Liver (tissue), 10 donors: ENCODE measurements at places on chromosomes 7 and 10. TPM values are rescaled to one million over a fixed set of nuclear protein-coding genes. Genes with fewer than 3 reads are reported as not detected.

DNA sequence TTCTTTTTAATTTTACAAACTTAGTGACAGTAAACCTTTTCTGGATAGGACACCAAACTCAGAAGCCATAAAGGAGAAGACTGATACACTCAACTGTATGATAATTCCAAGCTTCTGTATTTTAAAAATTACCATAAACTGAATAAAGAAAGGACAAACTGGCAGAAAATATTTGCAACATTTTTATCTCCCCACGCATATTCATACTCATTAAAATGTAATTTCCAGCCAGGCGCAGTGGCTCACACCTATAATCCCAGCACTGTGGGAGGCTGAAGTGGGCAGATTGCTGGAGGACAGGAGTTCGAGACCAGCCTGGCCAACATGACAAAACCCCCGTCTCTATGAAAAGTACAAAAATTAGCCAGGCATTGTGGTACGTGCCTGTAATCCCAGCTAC, 67.7 kb downstream of the HIBADH start:
- no peaks in the 10 kb centered on the region for H3K4me1 ChIP-seq
- no peak overlapping the region for H3K27ac ChIP-seq
- H3K4me3 ChIP-seq = no peak overlapping the region

DNA sequence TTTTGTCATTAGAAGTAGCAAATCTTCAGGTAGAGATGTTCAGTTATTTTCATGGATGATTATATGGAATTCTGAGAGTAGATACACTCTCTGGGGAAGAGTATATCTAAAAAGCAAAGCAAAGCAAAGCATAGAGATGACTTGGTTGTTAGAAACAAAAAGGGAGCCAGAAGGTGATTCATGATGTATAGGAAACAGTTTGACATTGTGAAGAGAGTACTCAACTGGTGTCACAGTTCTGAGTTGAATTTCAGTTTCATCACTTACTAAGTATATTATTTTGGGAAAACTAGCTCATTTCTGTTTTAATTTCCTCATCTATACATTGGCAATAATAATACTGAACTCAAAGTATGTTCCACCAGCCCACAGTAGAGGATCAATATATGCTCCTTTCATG, 86.8 kb downstream of the SEMA3C start:
- no peak for DNase-seq
- H3K27ac ChIP-seq = no peak overlapping the region
- no peaks in the 10 kb centered on the region for H3K4me1 ChIP-seq
- H3K4me3 ChIP-seq = no peak overlapping the region
- H3K36me3 ChIP-seq = no peaks in the 10 kb centered on the region

DNA sequence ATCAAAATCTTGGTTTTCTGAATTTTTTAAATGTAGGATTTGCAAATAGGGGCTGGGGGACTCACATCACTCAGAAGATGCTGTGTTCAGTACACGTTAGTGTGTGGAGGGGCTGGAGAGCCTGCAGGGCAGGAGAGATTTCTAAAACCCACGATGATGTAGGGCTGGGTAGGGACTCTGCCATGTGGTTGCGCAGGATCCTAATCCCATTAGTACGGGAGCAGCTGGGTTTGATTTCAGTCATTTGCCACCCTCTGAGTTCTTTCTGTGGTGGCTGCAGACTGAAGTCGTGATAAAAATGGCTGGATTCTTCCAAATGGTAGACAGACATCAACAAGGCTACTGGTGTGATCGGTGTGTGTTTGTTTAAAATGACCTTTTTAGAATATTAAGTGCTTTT, 14.2 kb upstream of the GET4 start:
- no peak for DNase-seq
- no peaks in the 10 kb centered on the region for H3K27me3 ChIP-seq
- H3K4me3 ChIP-seq = no peak overlapping the region
- peaks cover 44% of the 10 kb centered on the region for H3K36me3 ChIP-seq
- H3K4me1 ChIP-seq = peaks cover 23% of the 10 kb centered on the region

DNA sequence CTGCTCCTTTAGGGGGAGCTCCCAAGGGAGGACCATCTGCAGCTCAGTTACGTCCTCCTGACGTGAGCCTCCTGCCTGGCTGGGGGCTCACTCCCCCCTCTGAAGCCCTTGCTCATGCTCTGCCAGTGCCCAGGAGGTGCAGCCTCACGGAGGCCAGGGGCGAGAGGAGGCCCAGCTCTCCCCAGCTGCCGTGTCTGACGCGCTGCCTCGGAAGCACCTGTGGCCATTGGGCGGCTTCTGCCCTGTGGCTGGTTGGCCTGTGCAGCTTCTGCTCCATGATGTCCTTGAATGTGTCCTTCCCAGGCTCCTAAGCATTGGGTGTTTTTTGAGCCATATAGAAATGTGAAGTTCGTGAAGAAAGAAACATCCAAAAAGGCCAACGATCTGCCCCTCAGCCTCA, 91.3 kb downstream of the DYNC2I1 start:
- H3K36me3 ChIP-seq = peaks cover 22% of the 10 kb centered on the region
- no peak overlapping the region for H3K4me3 ChIP-seq
- H3K4me1 ChIP-seq = no peaks in the 10 kb centered on the region
- DNase-seq = no peak
- H3K27ac ChIP-seq = no peak overlapping the region

DNA sequence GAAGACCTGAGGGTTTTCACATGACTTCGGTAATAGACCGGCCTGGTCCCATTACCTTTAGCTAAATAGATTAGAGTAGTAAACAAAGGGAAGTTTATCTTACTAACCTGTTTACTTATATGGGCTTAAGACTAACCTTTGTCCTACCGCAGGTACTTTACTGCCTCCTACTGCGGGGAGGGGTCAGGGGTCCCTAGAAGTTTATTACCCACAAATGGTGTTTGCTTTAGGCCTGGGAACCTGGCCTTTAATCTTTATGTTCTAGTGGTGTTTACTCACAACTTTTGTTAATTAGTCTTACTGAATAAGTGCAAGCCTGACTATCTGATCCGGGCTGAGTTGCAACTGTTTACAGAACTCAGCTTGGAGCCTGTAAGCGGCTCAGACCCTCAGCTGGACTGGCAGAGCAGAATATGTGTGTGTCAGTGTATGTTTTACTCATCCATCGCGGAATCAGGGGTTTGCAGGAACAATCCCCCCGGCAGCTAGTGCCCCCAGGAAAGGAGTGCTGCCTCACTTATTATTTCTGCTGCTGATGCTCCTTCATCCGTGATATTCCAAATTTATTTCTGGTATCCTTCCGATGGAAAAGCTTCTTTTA, 578.9 kb upstream of the SEMA3D start:
- H3K27me3 ChIP-seq = no peaks in the 10 kb centered on the region
- H3K36me3 ChIP-seq = no peaks in the 10 kb centered on the region
- no peak for DNase-seq
- H3K4me1 ChIP-seq = no peaks in the 10 kb centered on the region
- no peak overlapping the region for H3K4me3 ChIP-seq
- H3K27ac ChIP-seq = no peak overlapping the region

DNA sequence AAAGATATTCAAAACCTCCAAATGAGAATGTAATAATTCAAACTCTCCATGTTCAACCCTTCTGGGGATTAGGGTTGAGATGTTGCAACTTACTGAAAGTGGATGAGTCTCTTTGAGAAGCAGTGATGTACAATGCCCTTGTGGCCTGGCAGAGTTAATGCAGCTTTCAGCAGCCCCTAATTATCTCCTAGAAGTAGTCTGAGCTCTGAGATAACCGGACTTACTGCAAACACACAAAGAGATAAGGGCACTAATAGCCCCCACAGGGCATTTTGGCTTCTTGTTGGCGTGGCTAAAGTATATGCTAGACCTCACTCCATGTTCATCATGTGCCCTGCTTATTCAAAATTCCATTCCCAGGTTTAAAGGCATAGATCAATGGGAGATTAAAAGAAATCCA, 404.7 kb downstream of the NEBL start:
- H3K4me3 ChIP-seq = no peak overlapping the region
- no peak overlapping the region for H3K27ac ChIP-seq
- H3K36me3 ChIP-seq = no peaks in the 10 kb centered on the region

The CHN2 gene
- polyA plus RNA-seq = 25.4 TPM

The CCDC146 gene
- polyA plus RNA-seq = 3.9 TPM

DNA sequence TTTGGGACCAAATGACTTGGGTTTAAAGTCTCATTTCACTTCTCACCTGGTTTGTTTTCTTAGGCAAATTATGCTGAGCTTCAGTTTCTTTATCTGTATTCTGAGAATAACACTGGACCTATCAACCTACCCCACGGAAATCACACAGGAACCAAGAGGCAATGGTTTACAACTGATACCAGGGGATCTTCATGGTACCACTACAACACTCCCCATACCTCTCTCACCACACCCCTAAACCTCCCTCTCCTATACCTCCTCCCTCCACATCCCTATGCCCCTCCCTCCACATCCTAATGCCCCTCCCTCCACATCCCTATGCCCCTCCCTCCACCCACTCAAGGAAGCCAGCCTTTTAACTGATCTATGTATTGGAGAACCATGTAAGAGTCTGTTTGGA, 9.9 kb downstream of the FAM204A start:
- H3K4me1 ChIP-seq = no peaks in the 10 kb centered on the region
- no peaks in the 10 kb centered on the region for H3K27me3 ChIP-seq
- H3K36me3 ChIP-seq = peaks cover 29% of the 10 kb centered on the region
- H3K4me3 ChIP-seq = no peak overlapping the region
- DNase-seq = no peak

DNA sequence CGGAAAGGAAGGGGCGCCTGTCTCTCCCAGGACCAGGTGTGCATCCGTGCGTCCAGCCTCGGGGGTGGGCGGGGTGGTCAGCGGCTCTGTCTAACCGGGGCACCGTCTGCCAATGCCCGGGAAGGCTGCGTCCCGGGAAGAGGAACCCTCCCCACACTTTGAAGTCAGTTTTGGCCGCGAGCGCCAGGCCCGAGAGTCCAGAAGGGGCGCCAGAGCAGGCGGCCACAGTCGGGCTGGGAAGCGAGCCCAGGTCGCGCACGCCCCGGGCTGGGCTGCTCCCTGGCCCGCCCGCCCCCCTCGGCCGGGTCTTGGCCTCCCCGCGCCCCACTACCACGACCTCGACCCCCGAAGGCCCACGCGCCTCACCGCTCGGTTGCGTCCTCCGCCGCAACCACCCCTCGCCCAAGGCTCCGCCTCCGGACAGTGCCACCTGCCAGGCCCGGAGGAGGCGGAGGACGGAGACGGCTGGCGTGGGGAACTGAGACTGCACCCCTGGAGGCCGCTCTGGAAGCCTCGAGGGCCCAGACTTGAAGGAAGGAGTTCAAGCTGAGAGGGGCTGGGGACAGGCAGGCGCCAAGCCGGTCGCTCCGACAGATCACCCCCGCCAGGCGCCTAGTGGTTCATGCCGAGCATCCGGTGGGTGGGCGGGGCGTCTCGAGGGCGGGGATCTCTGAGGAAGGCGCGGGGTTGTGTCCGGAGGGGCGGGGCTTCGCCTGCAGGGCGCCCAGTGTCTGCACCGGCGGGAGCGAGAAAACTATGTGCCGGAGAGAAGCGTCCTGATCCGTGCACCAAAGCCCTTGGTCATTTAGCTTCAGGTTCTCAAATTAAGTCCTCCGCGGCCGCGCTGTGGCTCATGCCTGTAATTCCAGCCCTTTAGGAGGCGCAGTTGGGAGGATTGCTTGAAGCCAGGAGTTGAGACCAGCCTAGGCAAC, at the start of gene BRAT1:
TSS of gene BRAT1 (minus strand) at position 404 of the 932 bp plus-strand sequence. CDS start 1,093 bp downstream, outside the sequence.
- peaks cover 4% of the 10 kb centered on the region for H3K36me3 ChIP-seq
- peak within 1 kb of the TSS; percentile 77 for H3K4me3 ChIP-seq
- H3K27me3 ChIP-seq = no peaks in the 10 kb centered on the region

DNA sequence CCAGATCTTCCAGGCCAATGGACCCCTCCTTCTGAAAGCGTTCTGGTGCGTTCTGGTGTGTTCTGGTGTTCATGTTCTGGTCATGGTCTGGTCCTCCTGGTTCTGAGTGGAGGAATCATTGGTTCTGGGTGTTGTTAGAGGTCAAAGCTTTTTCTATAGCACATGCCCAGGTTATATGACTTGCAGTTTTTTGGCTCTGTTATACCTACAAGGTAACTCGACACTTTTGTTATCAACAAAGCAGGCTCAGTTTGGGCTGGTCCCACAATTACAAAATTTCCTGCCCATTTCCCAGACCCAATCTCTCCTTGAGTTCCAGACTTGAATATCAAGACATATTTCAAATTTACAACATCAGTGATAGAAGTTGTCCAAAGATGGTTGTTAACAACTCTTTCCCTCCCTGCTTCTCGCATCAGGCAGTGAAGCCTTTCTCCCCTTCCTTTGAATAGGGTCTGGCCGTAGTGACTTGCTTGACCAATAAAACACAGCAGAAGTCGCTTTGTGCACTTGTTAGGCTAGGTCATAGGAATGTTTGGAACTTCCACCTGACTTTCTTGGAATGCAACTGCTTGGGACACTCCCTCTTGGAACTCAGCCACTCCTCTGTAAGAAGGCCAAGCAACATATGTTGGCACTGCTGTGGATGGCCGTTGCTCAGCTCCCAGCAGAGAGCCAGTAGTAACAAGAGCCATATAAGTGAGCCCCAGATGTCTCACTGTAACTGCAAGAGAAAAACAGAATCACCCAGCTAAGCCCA, 83.1 kb upstream of the STEAP1B start:
- H3K4me1 ChIP-seq = peaks cover under 1% of the 10 kb centered on the region
- no peak overlapping the region for H3K4me3 ChIP-seq
- H3K27ac ChIP-seq = no peak overlapping the region

DNA sequence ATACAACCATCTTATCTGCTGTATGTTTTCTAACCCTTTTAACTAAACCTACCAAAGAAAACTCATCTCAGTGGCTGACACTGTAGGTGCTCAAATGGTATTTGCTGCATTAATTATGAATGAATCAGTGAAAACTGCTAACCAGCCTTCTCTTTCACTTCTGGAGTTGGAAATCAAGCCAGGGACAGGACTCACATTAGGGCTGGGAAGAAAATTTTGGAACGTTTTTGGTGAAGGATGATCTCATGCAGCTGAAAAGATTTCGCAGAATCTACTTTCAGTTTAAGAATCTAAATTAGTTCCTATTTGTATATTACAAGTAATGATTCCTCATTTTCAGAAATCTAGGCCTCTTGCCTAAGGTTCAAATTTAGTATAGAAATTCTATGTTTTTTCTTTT, 12.9 kb downstream of the MTPN start:
- H3K36me3 ChIP-seq = no peaks in the 10 kb centered on the region
- H3K4me3 ChIP-seq = no peak overlapping the region
- peaks cover 5% of the 10 kb centered on the region for H3K4me1 ChIP-seq

GRCh38 chr7:91085175-91085574, 179.1 kb upstream of the FZD1 start:
- H3K27me3 ChIP-seq = no peaks in the 10 kb centered on the region
- no peak overlapping the region for H3K27ac ChIP-seq
- no peak for DNase-seq
